ENCODE measurements at places on chromosomes 2 and 18.

GRCh38 chr18:12656605-12656937 is 1.3 kb downstream of the SPIRE1 start:
- DNase-seq = no peak

- no peak for DNase-seq
These were observed 349.8 kb downstream of the TNS1 start for GRCh38 chr2:217652761-217653639.

DNA sequence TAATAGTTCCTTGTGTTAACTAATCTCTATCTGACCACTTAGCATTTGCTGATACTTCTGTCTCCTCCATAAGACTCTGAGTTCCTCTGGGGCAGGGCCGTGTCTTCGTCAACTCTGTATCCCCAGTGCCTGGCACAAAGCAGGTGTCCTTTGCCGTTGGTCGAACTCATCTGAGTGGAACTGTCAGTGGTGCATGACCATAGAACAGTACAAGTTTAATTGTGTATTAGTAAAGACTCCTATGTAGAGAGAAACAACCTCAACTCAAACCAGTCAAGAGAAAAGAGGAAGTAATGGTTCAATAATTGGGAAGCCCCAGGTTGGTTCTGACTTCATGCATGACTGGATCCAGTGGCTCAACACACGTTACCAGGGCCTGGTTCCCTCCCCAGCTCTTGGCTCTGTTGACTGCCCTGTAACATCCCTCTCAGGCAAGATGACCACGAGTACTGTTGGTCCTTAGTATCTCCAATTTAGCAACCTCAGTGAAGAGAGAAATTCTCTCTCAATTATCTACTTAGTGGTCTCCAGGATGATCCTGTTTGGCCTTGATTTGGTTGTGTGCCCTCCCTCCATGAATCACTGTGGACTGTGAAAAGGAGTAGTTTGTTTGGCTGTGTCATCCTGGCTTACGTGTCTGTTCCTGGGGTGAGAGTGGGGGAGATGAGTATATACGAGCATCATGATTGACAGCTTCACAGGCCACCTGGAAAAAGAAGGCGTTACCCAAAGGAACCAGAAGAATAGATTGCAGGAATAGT is 58.5 kb upstream of the MSH6 start:
- DNase-seq = no peak

GRCh38 chr2:568639-569235 is 108.5 kb downstream of the TMEM18 start:
- DNase-seq = no peak

GRCh38 chr2:18132697-18133096 is 254.2 kb downstream of the KCNS3 start:
- DNase-seq = no peak

DNA sequence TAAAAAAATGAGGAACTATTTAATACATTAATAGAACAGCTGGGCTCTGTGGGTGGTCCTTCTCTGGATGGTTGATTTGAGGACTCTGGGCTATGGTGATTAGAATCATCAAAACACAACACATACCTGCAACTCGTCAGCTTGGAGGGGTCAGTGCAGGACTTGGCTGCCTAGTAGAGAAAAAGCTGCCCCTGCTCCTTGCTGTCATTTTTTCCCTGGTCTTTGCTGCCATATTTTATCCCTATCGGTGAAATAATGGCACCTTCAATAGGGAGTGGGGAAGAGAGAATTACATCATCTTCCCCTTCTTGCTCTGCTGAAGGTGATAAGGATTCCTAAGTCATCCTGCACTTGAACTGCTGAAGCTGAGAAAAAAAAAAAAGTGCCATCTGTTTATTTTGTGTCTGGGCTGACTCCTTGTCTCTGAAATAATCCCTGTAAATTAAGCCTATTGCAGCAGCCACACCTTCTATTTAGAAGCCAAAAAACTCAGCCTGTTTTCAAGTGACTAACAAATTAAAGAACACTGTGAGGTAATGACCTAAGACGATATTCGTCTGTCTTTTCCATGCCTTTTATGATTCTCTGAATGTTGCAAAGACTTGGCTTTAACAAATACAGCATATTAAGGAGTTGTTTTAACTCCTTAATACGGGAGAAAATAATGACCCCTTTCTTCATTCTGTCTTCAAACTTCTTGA is 89.3 kb downstream of the ACVR1 start:
- no peak for DNase-seq

DNA sequence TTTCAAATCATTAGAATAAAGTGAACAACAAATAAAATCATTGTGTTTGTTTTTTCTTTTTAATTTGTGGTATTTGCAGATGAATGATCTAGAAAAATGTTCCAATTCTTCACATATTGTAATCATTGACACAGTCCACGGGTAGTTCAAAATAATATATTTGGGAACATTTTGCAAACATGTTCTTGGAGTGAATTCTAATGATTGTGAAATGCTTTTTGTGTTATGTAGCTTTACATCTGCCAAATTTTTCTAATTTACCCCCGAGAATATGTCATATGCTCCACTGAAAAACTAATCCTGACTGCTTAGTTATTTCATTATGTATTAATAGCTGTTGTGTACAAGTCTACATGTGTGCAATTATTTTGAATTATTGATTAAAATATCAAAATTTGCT is 1468.4 kb upstream of the NXPH2 start:
- DNase-seq = no peak

Data from NCI-H1092 (cell line).